ENCODE measurements at places on chromosomes 12 and 14.

- no peak for DNase-seq
Observed at GRCh38 chr14:35949920-35950513, 123.9 kb downstream of the BRMS1L start.

GRCh38 chr14:90612801-90613200, 203.4 kb downstream of the TTC7B start:
- no peak for DNase-seq

DNA sequence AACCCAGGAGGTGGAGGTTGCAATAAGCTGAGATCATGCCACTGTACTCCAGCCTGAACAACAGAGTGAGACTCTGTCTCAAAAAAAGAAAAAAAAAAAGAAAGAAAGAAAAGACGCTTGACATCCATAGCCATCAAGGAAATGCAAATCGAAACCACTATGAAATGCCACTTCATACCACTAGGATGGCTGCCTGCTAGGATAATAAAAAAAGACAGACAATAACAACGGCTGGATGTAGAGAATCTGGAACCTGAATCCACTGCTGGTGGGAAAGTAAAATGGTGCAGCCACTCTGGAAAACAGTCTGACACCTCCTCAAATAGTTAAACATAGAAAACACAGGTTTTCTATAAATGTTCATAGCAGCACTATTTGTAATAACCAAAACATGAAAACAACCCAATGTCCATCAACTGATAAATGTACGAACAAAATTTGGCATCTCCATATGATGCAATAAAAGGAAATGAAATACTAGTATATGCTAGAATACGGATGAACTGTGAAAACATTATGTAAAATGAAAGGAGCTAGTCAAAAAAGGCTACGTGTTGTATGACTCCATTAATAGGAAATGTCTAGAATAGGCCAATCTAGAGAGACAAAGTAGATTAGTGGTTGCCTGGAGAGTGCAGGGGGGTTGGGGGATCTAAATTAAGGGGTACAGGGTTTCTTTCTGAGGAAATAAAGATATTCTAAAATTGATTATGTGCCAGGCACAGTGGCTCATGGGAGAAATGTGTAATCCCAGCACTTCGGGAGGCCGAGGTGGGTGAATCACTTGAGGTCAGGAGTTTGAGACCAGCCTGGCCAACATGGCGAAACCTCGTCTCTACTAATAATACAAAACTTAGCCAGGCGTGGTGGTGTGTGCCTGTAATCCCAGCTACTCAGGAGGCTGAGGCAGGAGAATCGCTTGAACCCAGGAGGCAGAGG, 9.7 kb downstream of the WSB2 start:
- no peak for DNase-seq

DNA sequence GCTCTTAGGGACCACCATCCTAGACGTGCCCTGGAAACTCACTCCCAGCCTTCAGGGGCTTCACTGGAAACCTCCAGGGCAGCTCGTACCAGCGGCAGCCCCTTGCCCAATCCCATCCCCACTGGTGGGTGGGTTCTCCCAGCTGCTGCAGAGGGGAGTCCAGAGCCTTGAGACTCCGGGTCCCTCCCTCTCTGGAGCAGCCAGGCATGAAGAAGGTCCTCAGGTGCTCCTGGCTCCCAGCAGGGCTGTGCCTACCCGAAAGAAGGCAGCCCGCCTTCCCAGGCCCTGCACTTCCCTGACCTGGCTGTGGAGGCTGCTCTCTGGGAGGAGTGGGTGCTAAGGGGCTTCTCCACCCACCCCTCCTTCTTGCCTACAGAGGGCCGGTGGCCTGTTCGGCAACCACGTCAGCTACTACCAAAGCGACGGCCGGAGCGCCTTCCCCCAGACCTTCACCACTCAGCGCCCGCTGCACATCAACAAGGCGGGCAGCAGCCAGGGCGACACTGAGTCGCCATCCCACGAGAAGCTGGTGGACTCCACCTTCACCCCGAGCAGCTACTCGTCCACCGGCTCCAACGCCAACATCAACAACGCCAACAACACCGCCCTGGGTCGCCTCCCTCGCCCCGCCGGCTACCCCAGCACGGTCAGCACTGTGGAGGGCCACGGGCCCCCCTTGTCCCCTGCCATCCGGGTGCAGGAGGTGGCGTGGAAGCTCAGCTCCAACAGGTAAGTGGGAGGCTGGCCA, 115.5 kb upstream of the FKBP4 start:
- DNase-seq = no peak

DNA sequence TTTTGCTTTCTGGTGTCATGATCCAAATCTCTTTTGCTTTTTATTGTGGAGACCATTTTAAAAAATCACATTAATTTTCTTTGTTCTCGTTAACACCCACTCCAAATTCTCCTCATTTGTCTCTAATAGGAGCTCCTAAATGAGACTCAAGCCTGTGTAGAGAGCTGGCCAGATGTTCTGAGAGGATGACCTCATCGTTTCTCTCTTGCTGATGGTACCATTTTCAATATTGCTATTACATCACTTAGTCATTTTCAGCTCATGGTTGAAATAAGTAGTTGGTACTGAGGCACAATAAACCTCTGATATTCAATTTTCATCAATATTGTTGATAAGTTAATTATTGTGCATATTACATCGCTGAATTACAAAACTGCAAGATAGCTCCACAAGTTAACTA, 31.5 kb downstream of the SPTB start:
- no peak for DNase-seq

DNA sequence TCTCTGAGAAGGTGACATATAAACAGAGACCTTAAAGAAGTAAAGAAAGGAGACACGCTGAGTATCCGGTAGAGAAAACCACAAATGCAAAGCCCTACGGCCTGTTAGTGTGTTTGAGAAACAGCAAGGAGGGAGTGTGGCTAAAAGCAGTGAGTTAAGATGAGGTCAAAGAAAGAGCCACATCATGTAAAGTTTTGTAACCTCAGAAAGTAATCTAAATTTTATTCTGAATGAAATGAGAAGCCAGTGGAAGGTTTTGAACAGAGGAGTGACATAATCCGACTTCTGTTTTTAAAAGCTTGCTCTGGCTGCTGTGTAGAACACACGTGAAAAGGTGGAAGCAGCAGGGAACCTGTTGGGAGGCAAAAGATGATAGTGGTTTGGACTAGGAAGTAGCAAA, 32.6 kb downstream of the PPP2R5E start:
- DNase-seq = peak; percentile 23

GRCh38 chr12:20716037-20716436, 20.9 kb downstream of the SLCO1C1 start:
- no peak for DNase-seq

DNA sequence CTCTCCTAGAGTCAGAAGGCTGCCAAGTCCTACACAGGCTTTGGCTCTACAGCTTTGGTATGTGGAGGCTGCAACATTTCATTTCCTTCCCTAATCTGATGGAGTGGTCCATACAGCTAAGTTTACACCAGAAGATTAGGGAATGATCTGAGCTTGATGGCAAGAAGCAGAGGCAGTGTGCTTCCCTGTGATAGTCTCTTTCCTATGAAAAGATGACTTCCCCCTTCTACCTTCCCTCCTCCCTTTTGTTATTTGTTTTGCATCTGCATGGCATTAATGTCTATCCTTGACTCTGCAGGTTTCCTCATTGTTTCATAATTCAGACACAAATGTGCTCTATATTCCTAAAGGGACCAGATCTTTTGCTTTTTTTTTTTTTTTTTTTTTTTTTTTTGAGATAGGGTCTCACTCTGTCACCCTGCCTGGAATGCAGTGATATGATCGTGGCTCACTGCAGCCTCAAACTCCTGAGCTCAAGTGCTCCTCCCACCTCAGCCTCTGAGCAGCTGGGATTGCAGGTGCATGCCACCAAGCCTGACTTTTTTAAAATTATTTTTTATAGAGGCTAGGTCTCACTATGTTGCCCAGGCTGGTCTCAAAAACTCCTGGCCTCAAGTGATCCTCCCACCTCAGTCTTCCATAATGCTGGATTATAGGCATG, 76.3 kb downstream of the GRIP1 start:
- DNase-seq = no peak

- DNase-seq = no peak
Observed at GRCh38 chr12:124875803-124876132, 12.1 kb upstream of the SCARB1 start.

DNA sequence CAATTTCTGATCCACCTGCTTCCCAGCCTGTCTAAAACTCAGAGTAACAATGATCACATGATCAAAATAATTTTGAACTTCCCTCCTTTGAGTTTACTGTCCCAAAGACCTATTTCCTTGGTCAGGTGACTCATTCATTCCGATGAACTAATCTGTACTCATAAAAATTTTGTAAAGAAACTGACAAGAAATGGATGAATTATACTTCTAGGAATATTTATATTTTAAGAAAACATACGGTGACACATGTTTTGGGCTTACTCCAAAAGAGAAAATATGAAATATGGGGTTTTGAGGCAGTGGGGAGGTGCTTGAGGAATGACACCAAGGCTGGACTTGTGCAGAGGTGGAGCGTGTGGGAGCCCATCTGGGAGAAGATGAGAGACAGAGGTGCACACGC, 42.0 kb downstream of the GUCY2C start:
- DNase-seq = no peak

DNA sequence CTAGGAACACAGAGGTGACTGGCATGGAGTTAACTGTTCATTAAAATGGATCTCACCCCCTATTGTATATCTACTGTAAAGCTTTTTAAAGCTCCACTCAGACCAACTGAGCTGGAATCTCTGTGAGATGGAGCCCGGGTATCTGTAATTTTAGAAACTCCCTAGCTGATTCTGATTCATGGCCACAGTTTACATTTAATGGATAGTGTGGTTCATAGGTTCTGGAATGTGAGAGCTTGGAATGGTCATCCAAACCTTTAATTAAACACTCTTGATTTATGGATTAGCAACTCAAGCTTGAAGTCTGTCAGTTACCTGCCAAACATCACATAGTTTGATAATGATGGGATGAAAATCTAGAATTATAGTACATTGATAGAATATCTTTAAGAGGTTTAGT, 183.8 kb downstream of the SLC25A21 start:
- no peak for DNase-seq

DNA sequence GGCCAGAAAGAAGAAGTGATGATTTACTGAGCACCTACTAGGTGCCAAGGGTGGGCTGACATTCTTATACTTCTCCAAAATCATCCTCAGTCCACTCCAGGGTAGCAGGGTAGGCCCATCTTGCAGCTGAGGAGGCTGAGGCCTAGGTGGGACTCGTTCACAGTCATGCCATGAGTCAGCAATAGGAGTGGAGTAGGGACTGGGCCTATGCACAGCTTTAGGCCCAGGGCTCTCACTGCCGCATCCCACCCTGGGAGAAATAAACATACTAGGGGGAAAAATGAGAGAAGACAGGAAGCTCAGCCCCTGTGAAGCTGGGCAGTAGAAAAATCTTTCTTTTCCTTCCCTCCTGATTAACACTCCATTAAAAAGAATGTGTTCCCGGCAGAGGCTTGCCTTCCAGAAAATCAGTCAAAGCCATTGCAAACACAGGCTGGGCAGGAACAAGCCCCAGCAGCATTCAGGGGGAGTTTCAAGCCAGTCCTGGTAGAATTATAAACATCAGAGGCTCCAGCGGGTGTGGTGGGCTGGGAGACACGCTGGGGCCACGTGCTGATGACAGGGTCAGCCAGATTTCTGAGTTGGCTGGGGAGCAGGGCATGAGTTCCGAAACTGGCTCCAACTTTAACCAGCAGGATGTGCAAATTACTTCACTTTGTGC, 1.8 kb downstream of the HSPB8 start:
- DNase-seq = no peak

- DNase-seq = no peak
Observed at GRCh38 chr12:68867606-68868005, 59.6 kb downstream of the MDM2 start.

DNA sequence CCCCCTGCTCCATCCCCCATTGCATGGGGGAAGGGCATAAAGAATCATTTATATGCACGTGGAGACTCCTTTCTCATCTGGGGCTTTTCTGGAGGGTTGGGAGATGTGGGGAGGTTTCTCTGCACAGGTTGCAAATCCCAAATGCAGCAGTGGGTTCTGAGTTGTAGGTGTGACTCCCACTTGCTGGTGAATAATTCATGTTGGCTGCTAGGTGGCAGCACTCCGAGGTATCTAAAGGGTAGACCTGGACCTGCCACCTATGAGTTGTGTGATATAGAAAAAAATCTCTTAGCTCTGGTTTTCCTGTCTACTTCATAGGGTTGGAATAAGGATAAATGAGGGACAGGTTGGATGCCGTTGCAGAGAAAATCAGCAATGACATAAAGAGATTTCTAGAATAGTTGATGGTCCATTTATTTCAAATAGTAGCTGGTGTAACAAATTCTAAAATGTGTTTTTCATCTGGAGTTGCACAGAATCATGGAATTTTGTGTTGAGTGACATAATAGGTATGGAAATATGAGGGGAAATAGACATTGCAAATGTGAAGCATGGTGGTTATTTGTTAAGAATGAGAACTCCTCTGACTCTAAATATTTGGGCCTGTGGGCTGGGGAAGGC, 4.6 kb downstream of the MARCHF9 start:
- DNase-seq = peak; percentile 71

GRCh38 chr12:53725824-53726223, 1.4 kb downstream of the CALCOCO1 start:
- no peak for DNase-seq

DNA sequence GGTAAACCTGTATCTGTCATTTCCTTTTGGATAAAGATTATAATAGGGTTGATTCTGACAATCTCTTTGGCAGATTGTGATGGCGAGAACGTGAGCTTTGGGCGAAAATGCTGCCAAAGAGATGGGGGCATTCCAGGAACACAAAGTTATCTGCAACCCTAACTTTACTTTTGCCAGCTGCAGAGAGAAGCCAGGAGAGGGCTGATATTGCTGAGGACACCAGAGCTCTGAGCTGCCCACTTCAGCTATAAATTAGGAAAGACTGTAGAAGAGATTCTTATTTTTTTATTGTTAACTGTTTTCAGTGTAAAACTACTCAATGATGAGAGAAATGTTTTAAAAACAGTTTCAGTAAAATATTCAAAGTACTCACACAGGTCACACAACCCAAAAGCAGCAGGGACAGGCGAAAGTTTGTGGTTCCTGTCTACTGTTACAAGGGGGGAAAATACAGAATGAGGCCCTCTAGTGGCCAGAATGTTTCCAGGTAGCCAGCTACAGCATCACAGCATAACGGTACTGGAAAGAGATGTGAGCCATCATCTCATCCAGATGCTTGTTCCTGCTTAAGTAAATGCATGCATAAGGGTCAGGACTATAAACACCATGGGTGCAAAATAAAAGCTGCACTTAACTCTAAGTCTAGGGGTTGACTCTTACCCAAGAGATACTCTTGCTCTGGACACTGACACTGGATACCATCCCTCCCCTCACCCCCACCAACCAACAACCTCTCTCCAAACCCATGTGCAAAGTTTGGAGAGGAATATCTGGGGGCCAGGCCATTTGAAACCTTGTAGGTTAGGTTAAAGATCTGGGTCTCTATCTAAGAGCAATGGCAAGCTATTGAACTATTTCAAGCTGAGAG, 498.4 kb downstream of the RMST start:
- DNase-seq = no peak

- no peak for DNase-seq
Observed at GRCh38 chr12:91637789-91638624, 455.4 kb upstream of the DCN start.

- peak; percentile 72 for DNase-seq
Observed at GRCh38 chr12:107402041-107403022, 283.3 kb upstream of the PWP1 start.
